Osteocyte (in vitro differentiated cells): ENCODE measurements at places on chromosomes 12 and 14. TPM values are rescaled to one million over a fixed set of nuclear protein-coding genes. Genes with fewer than 3 reads are reported as not detected.
A peak's percentile ranks its signal among the peaks of the same experiment; 100 is the strongest.

- no peaks in the 10 kb centered on the region for H3K27me3 ChIP-seq
- H3K4me3 ChIP-seq, result peak overlapping the region; percentile 87
- peaks cover 44% of the 10 kb centered on the region for H3K4me1 ChIP-seq
- no peaks in the 10 kb centered on the region for H3K36me3 ChIP-seq
- H3K27ac ChIP-seq, result peak overlapping the region; percentile 98
These were observed 5.5 kb downstream of the MAP3K12 start for GRCh38 chr12:53493610-53494391.

GRCh38 chr12:132488127-132489077 lies 1.5 kb upstream of the FBRSL1 start:
- peaks cover 7% of the 10 kb centered on the region for H3K27me3 ChIP-seq
- H3K4me3 ChIP-seq, result peak overlapping the region; percentile 47
- DNase-seq, result no peak

The PIWIL1 gene
- not detected in 2 replicates for total RNA-seq

DNA sequence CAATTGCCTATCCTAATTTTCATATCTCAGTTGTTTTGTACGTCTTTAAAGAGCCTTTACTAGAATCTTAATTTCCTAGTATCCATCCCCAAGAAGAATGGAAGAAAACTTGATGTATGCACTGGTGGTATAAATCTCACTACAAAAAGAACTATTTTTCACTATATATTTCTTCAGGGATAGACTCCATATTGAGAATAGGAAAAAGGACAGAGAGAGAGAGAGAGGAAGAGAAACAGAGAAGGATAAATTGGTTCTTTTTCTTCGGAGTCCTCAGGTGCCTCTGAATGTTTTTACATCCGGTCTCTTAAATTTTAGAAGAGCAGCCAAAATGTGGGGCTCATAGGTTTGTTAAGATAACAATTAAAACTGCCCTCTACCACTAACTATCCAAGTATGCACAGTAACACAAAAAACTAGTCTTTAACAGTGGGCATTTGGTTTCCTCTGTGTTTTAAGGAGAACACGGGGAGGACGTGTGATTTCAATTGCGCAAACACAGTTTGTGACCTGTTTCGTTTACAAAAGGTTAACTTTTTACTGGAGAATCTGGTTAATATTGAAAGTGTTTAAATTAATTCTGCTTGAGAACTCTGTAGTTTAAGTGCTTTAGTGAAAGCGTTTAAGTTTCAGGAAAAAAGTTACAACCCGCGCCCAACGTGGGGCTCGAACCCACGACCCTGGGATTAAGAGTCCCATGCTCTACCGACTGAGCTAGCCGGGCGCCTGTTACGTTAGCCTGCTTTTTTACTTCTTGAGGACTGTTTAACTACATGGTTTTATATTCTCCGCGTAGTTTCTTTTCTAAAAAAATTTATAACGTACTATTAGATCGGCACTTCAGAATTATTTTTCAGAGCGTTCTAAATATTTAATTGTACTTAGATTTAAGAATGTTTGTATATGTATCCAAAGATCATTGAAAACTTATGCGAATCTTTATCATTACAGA lies 5.1 kb upstream of the PSMA3 start:
- peaks cover 20% of the 10 kb centered on the region for H3K4me1 ChIP-seq
- no peaks in the 10 kb centered on the region for H3K27me3 ChIP-seq
- peak; percentile 88 for DNase-seq
- peaks cover 9% of the 10 kb centered on the region for H3K36me3 ChIP-seq

- DNase-seq, result no peak
- H3K4me3 ChIP-seq, result no peak overlapping the region
- H3K27me3 ChIP-seq, result peaks cover 8% of the 10 kb centered on the region
These were observed 49.2 kb downstream of the GUCY2C start for GRCh38 chr12:14647028-14647750.

DNA sequence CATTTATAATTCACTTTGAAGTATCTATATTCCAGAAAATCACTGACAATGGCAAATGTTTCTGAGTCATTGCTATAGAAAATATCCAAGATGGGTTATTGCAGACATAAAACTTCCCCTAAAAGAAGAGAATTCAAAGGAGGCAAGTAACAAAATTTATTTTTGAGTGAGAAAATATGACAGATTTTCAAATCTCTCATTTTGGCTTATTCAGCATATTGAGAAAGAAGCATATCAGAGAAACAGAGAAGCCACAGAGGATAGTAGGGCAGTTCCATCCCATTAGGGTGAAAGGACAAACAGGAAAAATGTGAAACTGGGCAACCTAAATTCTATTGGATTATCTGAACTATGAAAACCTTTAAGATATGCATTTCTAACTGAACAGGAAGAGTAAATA lies 85.0 kb downstream of the SYT1 start:
- H3K27me3 ChIP-seq, result no peaks in the 10 kb centered on the region
- no peaks in the 10 kb centered on the region for H3K36me3 ChIP-seq
- no peak overlapping the region for H3K27ac ChIP-seq
- no peaks in the 10 kb centered on the region for H3K4me1 ChIP-seq
- no peak overlapping the region for H3K4me3 ChIP-seq
- DNase-seq, result no peak

The NTF3 gene
- 1.1 and 1.2 TPM in 2 replicates for total RNA-seq

DNA sequence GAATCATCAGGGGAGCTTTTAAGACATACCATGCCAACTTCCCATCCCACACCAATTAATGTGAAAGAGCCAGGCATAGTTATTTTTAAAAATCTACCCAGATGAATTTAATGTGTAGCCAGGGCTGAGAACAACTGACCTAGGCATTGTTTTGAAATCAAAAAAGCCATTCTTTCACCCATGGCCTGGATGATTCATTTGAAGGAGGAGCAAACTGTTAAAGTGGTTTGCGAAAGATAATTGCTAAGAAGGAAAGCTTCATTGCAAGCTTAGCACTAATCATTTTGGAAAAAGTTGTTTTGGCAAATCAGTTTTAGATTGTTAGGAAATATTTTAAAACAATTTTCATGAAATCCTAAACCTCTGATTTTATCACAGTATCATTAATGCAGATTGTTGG lies 2.1 kb upstream of the GTSF1 start:
- H3K36me3 ChIP-seq, result no peaks in the 10 kb centered on the region
- H3K4me3 ChIP-seq, result no peak overlapping the region
- H3K27me3 ChIP-seq, result peaks cover 34% of the 10 kb centered on the region

GRCh38 chr14:104950021-104950420 lies 25.3 kb downstream of the PLD4 start:
- DNase-seq, result no peak
- H3K4me3 ChIP-seq, result no peak overlapping the region
- H3K4me1 ChIP-seq, result no peaks in the 10 kb centered on the region

The GYS2 gene
- 0.10 TPM in 1 of 2 replicates, not detected in the other for total RNA-seq

- DNase-seq, result no peak
- H3K27ac ChIP-seq, result no peak overlapping the region
- H3K4me3 ChIP-seq, result peak overlapping the region; percentile 90
- peaks cover 38% of the 10 kb centered on the region for H3K4me1 ChIP-seq
- no peaks in the 10 kb centered on the region for H3K36me3 ChIP-seq
- peaks cover 91% of the 10 kb centered on the region for H3K27me3 ChIP-seq
These were observed 897 bp upstream of the TBX3 start for GRCh38 chr12:114684870-114685273.

The CABP1 gene
- total RNA-seq, result not detected in 2 replicates

- H3K27ac ChIP-seq, result no peak overlapping the region
- H3K36me3 ChIP-seq, result no peaks in the 10 kb centered on the region
- no peak for DNase-seq
- H3K4me3 ChIP-seq, result no peak overlapping the region
These were observed 14.2 kb downstream of the RPS6KL1 start for GRCh38 chr14:74908861-74909341.

The LRRK2 gene
- not detected in 2 replicates for total RNA-seq

The FSCB gene
- total RNA-seq, result not detected in 2 replicates

The RD3L gene
- total RNA-seq, result not detected in 2 replicates

The WNT1 gene
- total RNA-seq, result not detected in 2 replicates

The MSI1 gene
- 1.0 and 1.3 TPM in 2 replicates for total RNA-seq

- DNase-seq, result no peak
- H3K27ac ChIP-seq, result no peak overlapping the region
- H3K4me3 ChIP-seq, result no peak overlapping the region
- peaks cover 5% of the 10 kb centered on the region for H3K27me3 ChIP-seq
- peaks cover 3% of the 10 kb centered on the region for H3K36me3 ChIP-seq
These were observed 224.4 kb upstream of the KRR1 start for GRCh38 chr12:75735853-75736252.

- H3K27me3 ChIP-seq, result peaks cover 20% of the 10 kb centered on the region
- no peaks in the 10 kb centered on the region for H3K36me3 ChIP-seq
- DNase-seq, result no peak
- H3K27ac ChIP-seq, result no peak overlapping the region
- H3K4me1 ChIP-seq, result no peaks in the 10 kb centered on the region
These were observed 150.6 kb downstream of the KCNA5 start for GRCh38 chr12:5194306-5194705.

The KRT78 gene
- not detected in 2 replicates for total RNA-seq

The OR6C2 gene
- total RNA-seq, result not detected in 2 replicates

GRCh38 chr14:43249116-43249515 lies 1258.0 kb downstream of the FSCB start:
- DNase-seq, result no peak
- no peak overlapping the region for H3K4me3 ChIP-seq
- no peak overlapping the region for H3K27ac ChIP-seq
- H3K36me3 ChIP-seq, result no peaks in the 10 kb centered on the region
- no peaks in the 10 kb centered on the region for H3K4me1 ChIP-seq

- H3K4me1 ChIP-seq, result peaks cover 22% of the 10 kb centered on the region
- peak; percentile 88 for DNase-seq
- H3K4me3 ChIP-seq, result no peak overlapping the region
- H3K36me3 ChIP-seq, result no peaks in the 10 kb centered on the region
- no peak overlapping the region for H3K27ac ChIP-seq
- H3K27me3 ChIP-seq, result peaks cover 7% of the 10 kb centered on the region
These were observed 201.9 kb downstream of the DAD1 start for GRCh38 chr14:22386924-22387775.

DNA sequence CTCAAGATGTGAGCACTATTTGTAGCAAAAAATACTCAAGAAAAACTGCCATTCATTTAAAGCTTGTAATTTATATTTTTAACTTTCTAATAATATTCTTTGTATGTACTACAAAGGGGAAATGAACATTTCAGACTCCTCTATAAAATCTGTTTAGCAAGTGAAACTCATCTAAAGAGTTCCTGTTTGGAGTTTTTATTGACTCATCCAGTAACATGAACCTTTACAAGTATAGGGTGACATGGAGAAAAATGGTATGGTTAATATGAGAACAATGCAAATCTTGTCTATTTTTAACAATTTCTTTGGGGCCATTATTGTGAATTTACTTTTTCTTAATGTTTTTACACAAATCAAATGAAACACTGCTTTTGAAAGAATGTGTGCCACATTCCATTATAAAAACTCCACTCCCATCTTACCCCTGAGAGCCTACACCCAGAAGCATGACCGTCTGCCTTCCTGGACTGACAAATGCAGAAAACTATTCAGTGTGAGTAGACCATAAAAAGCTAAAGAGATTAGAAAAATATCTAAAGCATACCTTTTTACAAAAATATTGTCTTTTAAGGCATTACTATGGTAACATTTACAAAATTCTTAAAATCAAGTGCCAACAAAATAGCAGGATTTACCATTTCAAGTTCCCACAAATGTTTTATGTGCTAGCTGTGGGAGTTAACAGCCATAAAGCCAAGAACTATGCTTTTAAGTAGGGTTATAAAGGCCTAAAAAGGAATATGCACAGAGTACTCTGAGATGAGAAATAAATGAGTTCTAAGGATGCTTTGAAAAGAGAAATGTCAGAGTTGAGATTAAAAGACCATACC lies 144.0 kb downstream of the ADAMTS20 start:
- H3K27me3 ChIP-seq, result no peaks in the 10 kb centered on the region
- H3K4me1 ChIP-seq, result peaks cover 22% of the 10 kb centered on the region
- H3K4me3 ChIP-seq, result no peak overlapping the region
- no peak for DNase-seq
- H3K36me3 ChIP-seq, result no peaks in the 10 kb centered on the region

The SERPINA1 gene
- total RNA-seq, result not detected in 2 replicates

DNA sequence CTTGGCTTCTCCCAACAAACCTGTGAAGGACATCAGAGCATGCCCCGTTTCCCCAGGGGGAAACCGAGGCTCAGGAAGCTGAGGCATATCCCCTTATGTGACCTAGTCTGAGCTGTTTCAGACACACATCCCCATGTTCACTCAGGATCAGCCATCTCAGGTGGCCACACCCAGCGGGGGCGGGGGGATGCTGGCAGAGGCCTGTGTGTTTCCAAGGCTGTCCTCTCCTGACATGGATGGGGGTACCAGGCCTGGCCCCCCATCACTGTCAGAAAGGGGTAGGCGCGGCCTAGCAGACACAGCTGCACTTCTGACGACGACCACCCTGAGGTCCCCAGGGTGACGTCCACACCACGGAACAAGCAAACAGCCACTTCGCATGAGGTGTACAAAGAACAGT lies 22.1 kb downstream of the CCDC85C start:
- no peak overlapping the region for H3K4me3 ChIP-seq
- DNase-seq, result no peak
- H3K36me3 ChIP-seq, result no peaks in the 10 kb centered on the region
- H3K4me1 ChIP-seq, result peaks cover 18% of the 10 kb centered on the region
- no peak overlapping the region for H3K27ac ChIP-seq

The PRPH gene
- not detected in 2 replicates for total RNA-seq

- no peaks in the 10 kb centered on the region for H3K27me3 ChIP-seq
- no peak overlapping the region for H3K27ac ChIP-seq
- H3K4me3 ChIP-seq, result no peak overlapping the region
- no peaks in the 10 kb centered on the region for H3K36me3 ChIP-seq
- peak; percentile 78 for DNase-seq
These were observed 141.9 kb upstream of the C14orf180 start for GRCh38 chr14:104437703-104438102.

GRCh38 chr12:86730233-86730632 lies 474.0 kb upstream of the MGAT4C start:
- peak overlapping the region; percentile 38 for H3K27ac ChIP-seq
- H3K4me1 ChIP-seq, result peaks cover 43% of the 10 kb centered on the region
- H3K27me3 ChIP-seq, result no peaks in the 10 kb centered on the region
- DNase-seq, result no peak

DNA sequence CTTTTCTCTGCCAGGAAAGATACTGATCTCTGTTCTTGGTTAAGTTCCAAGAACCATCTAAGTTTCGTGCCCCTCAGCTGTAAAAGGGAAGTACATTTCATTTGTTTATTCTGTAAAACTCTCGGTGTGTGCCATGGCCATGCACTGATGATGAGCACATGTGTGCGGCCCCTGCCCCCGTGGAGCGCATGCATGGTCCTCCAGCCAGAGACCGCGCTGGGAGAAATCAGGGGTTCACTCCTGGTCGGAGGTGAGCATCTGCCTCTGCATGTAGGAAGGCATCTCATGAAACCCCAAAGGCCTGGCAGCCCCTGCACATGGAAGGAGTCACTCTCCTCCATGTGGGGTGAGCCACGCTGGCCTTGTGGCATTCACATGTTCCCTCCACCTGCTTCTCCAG lies 102.5 kb upstream of the RTL1 start:
- no peaks in the 10 kb centered on the region for H3K27me3 ChIP-seq
- H3K27ac ChIP-seq, result no peak overlapping the region
- no peak overlapping the region for H3K4me3 ChIP-seq
- H3K4me1 ChIP-seq, result peaks cover 21% of the 10 kb centered on the region
- H3K36me3 ChIP-seq, result no peaks in the 10 kb centered on the region

- H3K4me3 ChIP-seq, result no peak overlapping the region
- H3K27me3 ChIP-seq, result peaks cover 23% of the 10 kb centered on the region
- H3K36me3 ChIP-seq, result no peaks in the 10 kb centered on the region
- H3K4me1 ChIP-seq, result no peaks in the 10 kb centered on the region
These were observed 22.4 kb downstream of the OR10G2 start for GRCh38 chr14:21612324-21612723.
